ENCODE measurements at places on chromosomes 13 and 19.

DNA sequence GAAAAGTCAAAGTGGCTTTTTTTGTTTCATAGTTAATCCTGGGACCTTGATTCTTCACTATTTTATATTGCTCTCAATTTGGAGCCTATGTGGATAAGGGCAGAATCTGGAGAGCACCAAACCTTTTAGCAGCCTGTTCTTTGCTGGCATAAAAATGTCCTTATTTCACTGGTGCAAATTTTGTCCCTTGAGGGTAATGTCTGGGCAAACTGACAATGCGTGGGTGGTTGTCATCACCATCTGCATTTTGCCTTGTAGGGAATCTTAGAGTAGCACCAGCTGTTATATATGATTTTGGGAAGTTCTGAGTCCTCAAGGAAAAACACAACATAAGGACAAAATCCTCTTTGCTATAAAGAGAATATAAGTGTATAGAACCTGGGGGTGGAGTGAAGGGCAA, 336.9 kb upstream of the HTR2A start:
- no peak for DNase-seq

DNA sequence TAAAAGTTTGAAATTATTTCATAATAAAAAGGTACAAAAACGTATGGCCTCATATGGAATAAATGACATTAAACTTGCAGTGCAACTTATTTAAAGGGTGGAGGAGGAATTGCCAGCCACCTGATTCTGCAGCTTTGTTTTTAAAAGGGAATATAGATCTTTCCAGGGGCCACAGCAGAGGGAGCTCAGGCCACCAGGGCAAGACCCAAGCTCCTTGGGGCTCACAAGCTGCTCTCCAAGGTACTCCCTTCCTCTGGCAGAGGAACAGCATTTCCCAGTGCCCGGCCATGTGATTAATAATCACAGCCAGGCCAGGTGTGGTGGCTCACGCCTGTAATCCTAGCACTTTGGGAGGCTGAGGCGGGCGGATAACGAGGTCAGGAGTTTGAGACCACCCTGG, 6.2 kb downstream of the ACOD1 start:
- no peak for DNase-seq

- no peak for DNase-seq
Observed at GRCh38 chr13:48939728-48940127, 36.0 kb upstream of the FNDC3A start.

GRCh38 chr13:27909378-27909777, 10.4 kb upstream of the PDX1 start:
- DNase-seq = no peak

GRCh38 chr13:27709779-27710178, 82.5 kb upstream of the GSX1 start:
- DNase-seq = no peak

DNA sequence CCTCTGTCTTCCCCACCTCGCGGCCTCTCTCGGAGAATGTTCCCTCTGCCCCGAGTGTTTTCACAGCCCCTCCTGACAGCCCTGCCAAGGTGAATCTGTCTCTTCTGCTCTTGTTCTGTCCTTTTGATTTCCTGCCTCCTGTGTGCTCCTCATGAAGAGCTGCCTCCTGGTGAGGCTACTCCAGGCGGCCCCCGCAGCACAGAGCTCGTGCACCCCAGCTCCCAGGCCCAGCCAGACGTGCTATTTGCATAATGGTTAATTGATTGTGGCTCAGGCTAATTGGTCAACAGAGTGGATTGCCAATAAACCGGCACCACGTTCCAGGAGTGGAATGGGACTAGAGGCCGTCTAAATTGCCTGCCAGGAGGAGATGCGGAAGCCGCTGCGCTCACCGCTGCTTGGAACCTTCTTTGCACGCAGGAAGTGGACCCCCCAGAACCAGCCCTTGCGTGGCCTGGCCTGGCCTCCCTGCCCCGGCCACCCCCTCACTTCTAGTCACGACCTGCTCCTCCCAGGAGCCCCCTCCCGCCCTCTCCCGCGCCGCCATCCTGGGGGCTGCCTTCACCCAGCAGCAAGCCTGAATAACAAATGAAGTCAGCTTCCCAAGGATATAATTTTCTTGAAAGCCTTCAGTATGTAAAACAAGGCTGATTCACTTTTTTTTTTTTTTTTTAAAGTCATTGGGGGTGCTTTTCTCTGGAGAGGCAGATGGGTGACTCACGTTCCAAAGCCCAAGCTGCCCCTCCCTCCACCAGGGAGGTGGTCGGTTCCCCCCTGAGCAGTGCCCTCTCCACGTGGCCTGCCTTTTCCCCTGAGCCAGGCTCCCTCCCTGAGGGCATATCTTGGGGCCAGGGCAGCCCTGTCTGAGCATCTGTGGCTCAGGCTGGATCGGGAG, 144.0 kb downstream of the KDM4B start:
- no peak for DNase-seq

- DNase-seq = no peak
Observed at GRCh38 chr13:40440990-40441820, 225.2 kb downstream of the FOXO1 start.

GRCh38 chr13:76527041-76527440, 359.2 kb downstream of the KCTD12 start:
- no peak for DNase-seq

GRCh38 chr13:55345224-55345623, 1795.5 kb upstream of the PRR20A start:
- no peak for DNase-seq

GRCh38 chr19:7678971-7679751, 1.5 kb upstream of the TRAPPC5 start:
- peak; percentile 26 for DNase-seq

DNA sequence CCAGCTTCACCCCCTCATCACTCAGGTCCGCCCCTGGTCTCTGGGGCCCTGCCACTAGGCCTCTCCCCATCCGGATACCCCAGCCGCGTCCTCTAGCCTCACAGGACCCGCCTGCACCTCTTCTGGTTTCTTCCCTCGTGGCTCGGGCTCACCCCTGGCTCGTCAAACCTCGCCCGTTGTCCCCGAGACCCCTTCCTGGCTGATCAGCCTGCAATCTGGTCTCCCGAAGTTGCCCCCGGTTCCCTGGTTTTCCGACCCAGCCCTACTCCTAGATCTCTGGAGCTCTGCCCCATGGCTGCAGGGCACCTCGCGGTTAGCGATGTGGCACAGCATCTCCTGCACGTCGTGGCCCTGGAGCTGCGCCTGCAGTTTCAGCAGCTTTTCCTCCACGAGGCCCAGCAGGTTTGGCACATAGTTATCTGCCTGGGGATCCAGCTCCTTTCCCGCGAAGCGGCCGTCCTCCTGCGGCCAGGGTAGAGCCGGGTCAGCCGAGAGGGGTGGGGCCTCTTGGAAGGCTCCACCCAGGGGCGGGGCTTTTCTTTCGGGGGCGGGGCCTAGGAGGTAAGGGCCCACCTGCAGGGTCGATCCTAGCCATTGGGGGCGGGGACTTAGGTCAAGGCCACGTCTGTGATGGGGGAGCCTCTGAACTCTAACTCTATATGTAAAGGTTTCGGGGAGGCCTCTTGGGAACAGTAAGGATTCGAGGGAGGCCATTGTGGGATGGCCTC, 2.4 kb upstream of the RGL3 start:
- no peak for DNase-seq

DNA sequence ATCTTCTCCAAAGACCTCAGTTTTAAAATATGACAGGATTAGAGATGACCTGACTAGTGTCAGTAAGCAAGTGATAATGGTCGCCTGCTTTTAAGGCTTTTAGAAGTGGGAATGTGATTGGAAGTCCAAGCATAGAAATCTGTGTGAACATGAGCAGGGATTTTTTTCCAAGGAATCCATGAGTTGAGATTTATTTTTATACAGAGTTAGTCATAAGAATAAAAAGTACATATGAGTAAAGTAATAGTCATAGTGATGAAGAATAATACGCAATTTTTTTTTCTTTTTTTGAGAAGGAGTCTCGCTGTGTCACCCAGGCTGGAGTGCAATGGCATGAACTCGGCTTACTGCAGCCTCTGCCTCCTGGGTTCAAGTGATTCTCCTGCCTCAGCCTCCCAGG, 1.6 kb downstream of the ZNF546 start:
- no peak for DNase-seq

- DNase-seq = no peak
Observed at GRCh38 chr13:99395436-99395835, 88.2 kb upstream of the GPR183 start.

DNA sequence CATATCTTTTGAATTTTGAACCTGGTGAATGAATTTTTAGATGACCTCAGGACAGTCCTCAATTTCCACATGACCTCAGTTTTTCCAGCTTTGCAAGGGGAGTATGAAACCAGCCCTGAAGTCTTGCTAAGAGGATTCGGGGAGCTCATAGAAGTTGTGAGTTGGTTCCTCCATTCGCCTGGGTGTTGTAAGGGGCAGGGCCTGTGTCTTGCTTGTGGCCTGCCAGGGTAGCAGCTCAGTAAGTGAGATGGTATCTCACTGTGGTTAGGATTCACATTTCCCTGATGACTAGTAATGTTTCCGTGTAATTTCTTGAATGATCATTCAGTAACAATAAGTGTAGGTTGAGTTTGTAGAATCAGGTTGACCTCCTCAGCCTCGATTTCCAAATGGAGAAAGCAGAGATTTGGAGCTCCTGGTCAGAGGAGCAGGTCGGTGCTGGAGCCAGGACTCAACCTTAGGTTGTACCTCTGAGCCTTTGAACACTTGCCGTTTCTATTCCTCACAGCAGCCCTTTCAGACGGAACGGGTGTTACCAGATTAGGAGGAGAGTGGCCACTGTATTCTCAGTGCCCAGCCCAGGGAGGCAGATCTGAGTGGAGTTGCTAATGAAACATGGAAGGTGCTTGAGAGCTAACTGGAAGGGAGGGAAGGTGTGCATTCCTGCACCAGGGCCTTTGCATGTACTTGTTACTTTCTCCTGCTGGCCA, 14.6 kb downstream of the NACC1 start:
- no peak for DNase-seq

GRCh38 chr13:99993660-99994637, 12.4 kb downstream of the ZIC2 start:
- no peak for DNase-seq

GRCh38 chr13:81562598-81562997, 1221.7 kb upstream of the SPRY2 start:
- DNase-seq = no peak

- DNase-seq = no peak
Observed at GRCh38 chr19:44819246-44819832, 10.4 kb downstream of the BCAM start.

- DNase-seq = no peak
Observed at GRCh38 chr13:105059786-105060185, 1475.7 kb downstream of the EFNB2 start.

- DNase-seq = peak; percentile 50
Observed at GRCh38 chr19:53057904-53058580, 13.5 kb downstream of the ERVV-2 start.

GRCh38 chr13:112450904-112451240, 74.7 kb downstream of the SPACA7 start:
- peak; percentile 22 for DNase-seq

- no peak for DNase-seq
Observed at GRCh38 chr13:34672631-34673030, 269.4 kb upstream of the NBEA start.

GRCh38 chr19:31278555-31279435, 70.4 kb downstream of the TSHZ3 start:
- no peak for DNase-seq

DNA sequence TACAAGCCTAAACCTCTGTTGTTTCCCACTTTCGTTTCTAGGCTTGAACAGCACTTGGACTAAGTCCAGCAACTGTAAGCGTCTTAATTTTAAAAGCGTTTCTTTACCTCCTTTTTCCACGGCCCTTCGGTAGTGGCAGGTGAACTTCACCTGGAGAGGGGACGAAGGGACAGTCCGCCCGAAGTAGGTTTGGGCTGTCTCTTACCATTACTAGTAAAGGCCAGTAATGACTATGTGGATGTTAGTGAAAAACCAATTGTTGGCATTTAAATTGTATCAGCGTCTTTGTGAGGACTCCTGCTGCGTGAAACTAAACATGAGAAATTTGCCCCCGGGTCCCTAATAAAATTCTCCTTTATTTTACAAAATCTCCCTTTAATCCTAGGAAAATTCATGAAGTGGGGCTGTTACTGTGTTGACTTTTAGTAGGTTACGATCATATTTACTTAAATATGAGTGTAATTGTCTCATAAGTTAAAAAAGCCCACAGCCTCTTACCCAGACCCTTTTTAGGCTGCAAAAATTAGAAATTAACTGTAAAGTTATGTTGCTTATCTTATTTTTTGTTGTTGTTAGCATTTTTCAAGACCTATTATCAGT, 983 bp downstream of the ITM2B start:
- DNase-seq = peak; percentile 30

DNA sequence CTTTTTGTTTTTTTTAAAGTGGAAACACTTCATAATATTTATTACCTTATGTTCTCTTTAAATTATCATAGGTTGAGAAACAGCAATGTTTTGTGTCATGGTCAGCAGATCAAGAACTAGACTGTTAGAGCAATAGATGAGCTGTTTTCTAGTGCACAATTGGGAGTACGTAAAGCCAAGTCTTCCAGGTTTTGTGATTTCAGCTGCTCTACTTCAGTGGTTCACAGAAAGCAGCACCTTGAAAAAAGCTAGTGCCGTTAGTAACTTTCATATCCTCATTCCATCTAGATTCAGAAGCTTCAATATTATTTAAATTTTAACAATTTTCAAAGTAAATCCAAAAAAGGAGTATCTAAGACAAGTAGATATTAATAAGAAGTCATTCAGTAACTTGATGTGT, 1.9 kb downstream of the GPR18 start:
- DNase-seq = no peak

- DNase-seq = no peak
Observed at GRCh38 chr13:98845742-98846141, 93.3 kb upstream of the SLC15A1 start.

DNA sequence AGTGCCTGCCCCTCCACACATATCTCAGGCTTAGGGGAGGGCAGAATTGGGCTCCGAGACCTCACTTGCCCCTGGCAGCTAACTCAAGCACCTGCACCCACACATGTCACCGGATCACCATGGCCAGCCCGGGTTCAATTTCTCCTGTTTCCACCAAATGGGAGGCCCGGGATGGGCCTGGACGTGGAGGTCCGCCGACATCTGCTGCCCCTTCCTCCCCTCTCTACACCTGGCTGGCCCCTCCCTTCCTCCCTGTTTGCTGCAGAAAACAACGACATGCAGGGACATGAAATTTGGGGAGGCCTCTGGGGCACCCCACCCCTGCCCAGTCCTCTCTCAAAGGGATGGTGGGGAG, 1.3 kb downstream of the PRKD2 start:
- DNase-seq = no peak

GRCh38 chr13:77600701-77601100, 65.2 kb downstream of the SCEL start:
- no peak for DNase-seq

- no peak for DNase-seq
Observed at GRCh38 chr19:47044946-47045866, 3.2 kb downstream of the TMEM160 start.

DNA sequence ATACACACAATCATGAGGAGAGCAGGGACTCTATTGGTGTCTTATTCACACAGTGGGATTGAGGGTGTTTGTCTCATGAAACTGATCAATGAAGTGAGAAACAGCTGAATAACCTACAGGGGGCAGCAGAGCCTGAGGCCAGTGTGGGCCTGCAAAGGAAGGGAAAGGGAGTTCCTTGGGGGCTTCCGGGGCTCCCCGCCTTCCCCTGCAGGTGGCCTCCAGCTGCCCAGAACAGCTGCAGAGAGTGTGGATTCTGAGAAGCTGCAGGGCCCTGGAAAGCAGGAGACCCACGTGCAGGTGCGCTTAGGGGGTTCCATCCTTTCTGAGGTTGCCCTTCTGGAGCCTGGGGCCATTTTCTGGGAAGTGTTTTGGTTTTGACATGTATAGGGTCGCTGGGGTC, 20.1 kb downstream of the ZNF763 start:
- no peak for DNase-seq

Data from DMS79 (cell line).